ENCODE measurements at places on chromosomes 3 and 15. TPM values are rescaled to one million over a fixed set of nuclear protein-coding genes. Genes with fewer than 3 reads are reported as not detected.

ERICH6 gene
- total RNA-seq = not detected

PIF1 gene
- total RNA-seq = 0.60 TPM

GRCh38 chr3:144052275-144052674 is 80.7 kb downstream of the DIPK2A start:
- DNase-seq = no peak

DNA sequence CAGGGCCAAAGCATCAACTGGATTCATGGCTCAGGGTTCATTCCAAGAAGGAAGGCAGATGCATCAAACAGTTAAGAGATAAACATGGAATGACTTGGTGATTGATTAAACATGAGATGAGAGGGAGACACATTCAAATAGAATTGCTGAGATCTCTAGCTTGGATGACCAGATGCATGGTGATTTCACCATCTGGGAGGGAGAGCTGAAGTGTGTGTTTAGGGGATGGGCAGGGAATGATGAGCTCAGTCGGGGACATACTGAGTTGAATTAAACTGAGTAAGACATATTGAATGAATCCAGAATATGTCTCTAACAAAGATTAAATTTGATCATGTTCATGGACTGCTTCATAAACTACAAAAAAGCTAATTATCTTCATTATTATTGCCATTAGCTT is 35.5 kb downstream of the CADPS start:
- no peak for DNase-seq

- DNase-seq = peak; percentile 93
These were observed 68.9 kb upstream of the NR2F2 start for GRCh38 chr15:96261575-96262034.

- DNase-seq = peak; percentile 1
These were observed 98.1 kb downstream of the SSR3 start for GRCh38 chr3:156456771-156457224.

DNA sequence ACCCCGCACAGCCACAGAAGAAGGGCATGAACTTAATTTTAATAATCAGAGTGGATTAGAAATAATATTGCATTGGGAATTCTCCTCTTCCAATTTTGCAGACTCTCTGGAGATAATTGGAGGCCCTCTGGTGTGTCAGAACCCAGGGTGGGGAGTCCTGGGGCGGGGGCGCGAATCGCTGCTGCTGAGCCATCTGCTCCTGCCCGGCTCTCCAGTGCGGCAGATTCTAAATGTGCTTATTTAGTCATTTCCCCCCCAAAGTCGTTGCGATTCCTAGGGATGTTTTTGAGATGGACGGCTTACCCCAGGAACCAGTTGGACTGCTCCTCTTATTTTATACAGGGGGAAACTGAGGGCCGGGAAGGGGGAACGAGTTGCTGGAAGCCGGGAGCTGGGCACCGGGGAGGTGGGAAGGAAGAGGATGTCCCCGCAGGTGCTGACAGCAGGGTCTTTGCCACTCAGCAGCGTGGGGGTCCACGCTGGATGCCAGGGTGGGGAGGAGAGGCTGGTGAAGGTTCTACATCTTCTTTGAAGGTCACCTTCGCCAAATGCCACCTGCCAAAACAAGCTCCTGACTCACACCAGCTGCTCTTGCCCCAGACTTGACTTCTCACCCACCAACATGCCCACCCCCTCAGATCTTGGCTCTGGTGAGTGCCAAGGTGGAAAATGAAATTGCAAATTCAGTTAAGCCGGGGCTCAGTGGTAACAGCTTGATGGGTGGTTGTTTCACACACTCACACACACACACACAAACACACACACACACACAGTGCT is 91.3 kb upstream of the PRR23E start:
- DNase-seq = no peak

DNA sequence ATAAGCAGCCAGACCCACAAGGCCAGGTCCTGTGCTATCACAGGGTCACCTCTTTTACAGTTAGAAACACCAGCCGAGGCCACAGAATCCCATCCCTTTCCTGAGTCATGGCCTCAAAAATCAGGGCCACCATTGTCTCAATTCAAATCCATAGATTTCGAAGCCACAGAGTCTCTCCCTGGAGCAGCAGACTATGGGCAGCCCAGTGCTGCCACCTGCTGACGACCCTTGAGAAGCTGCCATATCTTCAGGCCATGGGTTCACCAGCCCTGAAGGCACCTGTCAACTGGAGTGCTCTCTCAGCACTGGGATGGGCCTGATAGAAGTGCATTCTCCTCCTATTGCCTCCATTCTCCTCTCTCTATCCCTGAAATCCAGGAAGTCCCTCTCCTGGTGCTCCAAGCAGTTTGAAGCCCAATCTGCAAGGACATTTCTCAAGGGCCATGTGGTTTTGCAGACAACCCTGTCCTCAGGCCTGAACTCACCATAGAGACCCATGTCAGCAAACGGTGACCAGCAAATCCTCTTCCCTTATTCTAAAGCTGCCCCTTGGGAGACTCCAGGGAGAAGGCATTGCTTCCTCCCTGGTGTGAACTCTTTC is 39.6 kb downstream of the TGM4 start:
- DNase-seq = peak; percentile 45

- DNase-seq = peak; percentile 42
These were observed 69.8 kb downstream of the FGF7 start for GRCh38 chr15:49492830-49493229.

- peak; percentile 76 for DNase-seq
These were observed 109.9 kb downstream of the UACA start for GRCh38 chr15:70653426-70653825.

- DNase-seq = no peak
These were observed 43.0 kb downstream of the RAD54L2 start for GRCh38 chr3:51581524-51581923.

CCRL2 gene
- total RNA-seq = not detected

SMAD6 gene
- total RNA-seq = 2.6 TPM

SPTBN5 gene
- 0.35 TPM for total RNA-seq

ACTC1 gene
- not detected for total RNA-seq

DNA sequence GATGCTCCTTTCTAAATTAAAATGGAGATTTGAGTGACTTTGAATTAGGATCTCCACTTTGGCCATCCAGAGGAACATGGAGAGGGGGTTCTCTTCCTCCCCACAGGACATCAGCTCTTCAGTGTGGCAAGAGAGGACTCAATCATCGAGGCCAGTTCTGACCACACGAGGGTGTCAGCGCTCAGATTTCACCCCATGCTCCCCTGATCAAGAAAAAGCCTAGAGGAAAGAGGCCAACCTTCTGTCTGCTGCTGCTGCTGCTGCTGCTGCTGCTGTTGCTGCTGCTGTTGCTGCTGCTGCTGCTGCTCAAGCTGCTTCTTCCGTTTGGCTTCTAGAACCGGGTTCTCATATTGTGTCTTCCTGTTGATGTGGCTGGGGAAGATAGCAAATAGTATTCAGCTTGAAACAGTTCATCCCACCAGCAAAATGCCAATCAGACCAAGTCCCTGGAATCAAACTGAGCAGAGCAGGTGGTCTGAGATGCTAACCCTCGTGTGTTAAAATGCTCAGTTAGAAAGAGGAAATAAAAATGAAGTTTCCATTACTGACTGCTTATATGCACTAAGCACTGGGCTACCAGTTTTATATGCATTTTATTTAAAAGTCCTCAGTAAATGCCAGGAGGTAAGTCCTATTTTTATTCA is 599.0 kb downstream of the MAGI1 start:
- peak; percentile 56 for DNase-seq

AGBL1 gene
- total RNA-seq = not detected

SNX33 gene
- 21.6 TPM for total RNA-seq

DNA sequence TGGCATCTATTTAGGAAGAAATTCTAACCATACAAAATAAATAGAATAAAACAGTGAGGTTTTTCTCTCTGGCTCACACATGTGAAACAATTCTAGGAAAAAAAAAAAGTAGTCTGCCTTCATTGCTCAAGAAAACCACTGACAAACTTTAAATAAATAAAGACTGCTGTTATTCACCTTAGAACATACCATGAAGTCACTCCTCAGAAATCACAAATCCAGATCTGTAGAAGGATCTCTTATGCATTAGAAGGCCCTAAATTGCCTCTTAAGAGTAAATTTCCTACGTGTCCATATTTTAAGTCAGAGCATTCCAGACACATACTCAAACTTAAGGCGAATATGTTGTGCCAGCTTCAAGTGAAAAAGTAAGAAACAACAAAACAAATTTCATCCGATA is 217.3 kb downstream of the ZIC4 start:
- no peak for DNase-seq

SLC2A2 gene
- total RNA-seq = 13.0 TPM

GRCh38 chr15:29131840-29132420 is 137.7 kb downstream of the NSMCE3 start:
- no peak for DNase-seq

DNA sequence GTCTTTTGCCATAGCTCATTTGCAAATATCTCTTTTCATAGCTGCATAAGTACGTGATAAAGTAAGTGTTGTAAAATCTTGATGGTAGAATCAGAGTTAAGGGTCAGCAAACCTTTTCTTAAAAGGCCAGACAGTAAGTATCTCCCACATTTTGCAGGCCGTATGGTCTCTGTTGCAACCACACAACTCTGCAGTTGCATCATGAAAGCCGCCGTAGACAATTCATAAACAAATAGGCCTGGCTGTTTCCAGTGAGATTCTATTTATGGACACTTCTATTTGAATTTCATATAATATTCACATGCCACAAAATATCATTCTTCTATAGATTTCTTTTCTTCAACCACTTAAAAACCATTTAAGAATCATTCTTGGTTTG is 248.5 kb downstream of the TLE3 start:
- no peak for DNase-seq

- DNase-seq = no peak
These were observed 11.0 kb upstream of the CAMKV start for GRCh38 chr3:49880581-49881315.

GRCh38 chr15:50562735-50563640 is 16.5 kb upstream of the USP50 start:
- DNase-seq = peak; percentile 51

GRCh38 chr15:40964634-40965033 is 11.4 kb downstream of the CHAC1 start:
- DNase-seq = no peak

- DNase-seq = peak; percentile 82
These were observed 62.8 kb upstream of the HERC1 start for GRCh38 chr15:63896336-63897115.

DNA sequence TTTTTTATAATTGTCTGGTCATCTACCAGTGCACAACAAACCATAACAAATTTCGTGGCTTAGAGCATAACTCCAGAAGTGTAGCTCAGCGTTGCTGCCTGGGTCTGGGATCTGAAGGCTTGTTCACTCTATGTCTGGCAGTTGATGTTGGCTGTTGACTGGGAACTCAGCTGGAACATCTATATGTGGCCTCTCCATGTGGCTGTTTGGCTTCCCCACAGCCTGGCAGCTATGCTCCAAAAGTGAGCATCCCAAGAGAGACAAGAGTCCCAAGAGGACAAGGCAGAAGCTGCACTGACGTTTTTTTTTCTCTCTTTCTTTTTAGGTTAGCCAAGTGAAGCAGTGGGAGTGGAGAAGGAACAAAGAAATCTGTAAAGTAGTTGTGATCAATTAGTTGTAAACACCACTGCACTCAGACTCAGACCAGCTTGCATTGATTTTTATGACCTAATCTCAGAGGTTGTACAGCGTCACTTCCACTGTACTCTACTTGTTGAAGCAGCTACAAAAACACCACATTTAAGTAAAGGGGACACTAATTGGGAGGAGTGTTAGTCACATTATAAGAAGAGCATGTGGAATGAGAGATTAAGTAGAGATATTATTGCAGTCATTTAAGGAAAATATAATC is 2.5 kb upstream of the GPR176 start:
- DNase-seq = no peak

HTR3E gene
- total RNA-seq = not detected

SNX22 gene
- 0.17 TPM for total RNA-seq

GRCh38 chr15:79960502-79961212 is 10.3 kb downstream of the BCL2A1 start:
- DNase-seq = no peak

DNA sequence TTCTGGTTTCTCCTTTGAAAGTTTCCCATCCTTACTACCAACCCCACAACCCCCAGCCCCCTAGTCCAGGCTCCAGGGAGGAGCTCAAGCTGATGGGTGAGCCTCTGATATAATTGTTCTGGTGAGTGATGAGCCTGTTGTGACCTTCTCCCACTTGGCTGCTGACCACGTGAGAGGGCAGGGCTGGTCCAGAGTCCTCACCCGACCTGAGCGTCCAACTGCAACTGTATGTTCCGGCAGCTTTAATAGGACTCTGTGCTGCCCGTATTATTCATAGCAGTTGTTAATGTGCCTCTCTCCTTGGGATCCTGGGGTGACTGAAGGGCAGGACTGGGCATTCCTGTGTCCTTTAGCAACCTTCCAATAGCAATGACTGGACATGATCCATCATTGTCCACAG is 56.2 kb downstream of the B3GNT5 start:
- DNase-seq = peak; percentile 40

- no peak for DNase-seq
These were observed 41.0 kb downstream of the OCA2 start for GRCh38 chr15:28058082-28058481.

- DNase-seq = no peak
These were observed 81.1 kb downstream of the CCK start for GRCh38 chr3:42184651-42185443.

DNA sequence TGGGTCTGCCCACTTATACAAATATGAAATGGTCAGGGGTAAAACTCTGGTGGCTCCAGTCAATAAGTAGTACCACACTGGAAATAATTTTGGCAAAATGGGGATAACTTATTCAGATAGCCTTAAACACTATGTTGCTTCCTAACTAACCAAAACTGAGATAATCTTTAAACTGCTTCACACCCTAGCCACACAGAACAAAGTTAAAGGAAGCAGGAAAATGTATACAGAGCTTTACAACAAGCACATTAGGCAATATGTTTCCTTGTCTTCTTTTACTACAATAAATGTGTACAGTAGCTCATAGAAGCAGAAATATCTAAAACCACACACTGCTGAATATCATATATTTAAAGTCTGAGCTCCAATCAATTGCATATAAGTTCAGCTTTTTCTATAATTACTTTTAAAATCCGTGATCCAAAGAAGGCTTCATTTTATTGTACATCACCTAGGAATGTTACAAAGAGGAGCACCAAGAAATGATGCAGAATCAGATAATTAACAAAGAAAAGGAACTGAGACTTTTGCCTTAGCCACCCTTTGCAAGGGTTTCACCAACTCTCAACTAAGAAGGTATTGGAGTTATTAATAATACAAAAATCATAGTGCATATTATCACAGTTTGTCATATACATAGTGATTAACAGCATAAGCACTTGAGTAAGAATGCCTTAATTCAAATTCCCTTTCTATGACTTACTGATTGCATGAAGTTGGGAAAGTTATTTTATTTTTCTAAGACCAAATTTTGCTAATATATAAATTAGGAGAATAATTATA is 9.2 kb upstream of the SSR3 start:
- no peak for DNase-seq

GRCh38 chr15:29418931-29419330 is 149.3 kb upstream of the NSMCE3 start:
- DNase-seq = no peak

RASGRF1 gene
- total RNA-seq = not detected

DNA sequence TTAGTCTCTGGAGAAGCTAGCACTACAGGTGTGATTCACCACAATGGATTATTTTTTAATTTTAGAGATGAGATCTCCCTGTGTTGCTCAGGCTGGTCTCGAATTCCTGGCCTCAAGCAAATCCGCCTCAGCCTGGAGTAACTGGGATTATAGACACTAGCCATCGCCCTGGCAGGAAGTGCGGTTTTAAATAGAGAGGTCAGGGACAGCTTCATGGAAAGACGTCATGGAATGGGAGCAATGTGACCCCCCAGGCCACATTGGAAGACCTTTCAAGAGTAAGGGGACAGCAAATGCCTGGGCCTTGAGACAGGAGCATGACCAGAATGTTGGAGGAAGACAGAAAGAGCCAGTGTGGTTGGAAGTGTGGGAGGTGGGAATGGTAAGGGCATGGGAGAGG is 2.2 kb upstream of the ISG20 start:
- DNase-seq = no peak
